ENCODE measurements at places on chromosomes 1 and 21. TPM values are rescaled to one million over a fixed set of nuclear protein-coding genes. Genes with fewer than 3 reads are reported as not detected.

DNA sequence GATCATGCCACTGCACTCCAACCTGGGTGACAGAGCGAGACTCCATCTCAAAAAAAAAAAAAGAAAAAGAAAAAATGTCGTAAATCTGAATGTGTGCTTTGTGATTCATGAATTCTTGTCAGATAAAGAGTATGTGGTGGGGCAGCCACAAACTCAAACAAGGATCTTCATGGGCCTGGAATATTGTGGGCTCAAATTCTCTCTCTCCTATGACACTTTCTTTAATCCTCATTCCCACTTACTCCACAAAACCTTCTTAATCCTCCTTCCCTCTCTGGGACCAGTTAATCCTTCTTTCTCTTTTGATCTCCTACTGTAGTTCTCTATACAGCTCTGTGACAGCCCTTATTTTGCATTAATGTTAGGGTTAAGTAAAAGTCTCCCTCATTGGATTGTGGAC is 112.3 kb downstream of the AK5 start:
- DNase-seq = no peak

GRCh38 chr1:10674700-10675609 is 121.5 kb downstream of the CASZ1 start:
- no peak for DNase-seq

DNA sequence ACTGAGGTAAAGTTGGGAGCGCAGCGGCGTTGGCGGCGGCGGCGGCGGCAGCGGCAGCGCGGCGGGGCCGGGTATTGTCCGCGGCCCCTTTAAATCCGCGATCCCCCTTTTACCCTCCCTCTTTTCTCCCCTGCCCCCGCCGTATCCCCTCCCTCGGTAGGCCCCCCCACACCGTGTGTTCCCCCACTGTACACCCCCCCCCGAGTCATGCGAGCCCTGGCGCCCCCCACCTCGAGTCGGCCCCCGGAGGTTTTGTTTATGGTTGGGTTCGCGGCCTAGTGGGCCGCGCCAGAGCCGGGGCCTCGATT is 169 bp downstream of the UBAP2L start:
- DNase-seq = no peak

Gene PTGER3
- total RNA-seq = 48.3 TPM

GRCh38 chr1:13700521-13701270 is 708 bp downstream of the PRDM2 start:
- DNase-seq = no peak

DNA sequence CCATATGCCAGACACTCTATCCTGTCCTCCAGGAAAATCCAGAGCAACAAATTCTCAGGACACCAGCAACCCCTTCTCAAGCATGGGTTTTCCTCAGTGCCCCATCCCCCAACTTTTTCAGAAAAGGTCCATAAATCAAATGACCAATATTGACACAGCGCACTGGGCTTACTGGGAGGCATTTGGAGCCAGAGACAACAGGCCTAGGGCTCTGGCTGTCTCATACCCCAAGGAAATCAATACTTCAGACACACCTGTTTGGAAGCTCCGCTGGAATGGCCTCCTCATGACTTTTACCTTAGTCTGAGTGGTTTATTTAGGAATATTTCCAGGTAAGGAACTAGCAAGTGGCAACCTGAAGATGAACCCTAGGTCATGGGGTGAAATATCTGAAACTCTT is 66.9 kb upstream of the TNR start:
- no peak for DNase-seq

Gene DLGAP3
- not detected for total RNA-seq

Gene NEK2
- total RNA-seq = 3.6 TPM

- DNase-seq = no peak
Observed at GRCh38 chr1:46210561-46210960, 7.4 kb downstream of the LURAP1 start.

- DNase-seq = no peak
Observed at GRCh38 chr1:40980453-40981121, 1.1 kb downstream of the CTPS1 start.

DNA sequence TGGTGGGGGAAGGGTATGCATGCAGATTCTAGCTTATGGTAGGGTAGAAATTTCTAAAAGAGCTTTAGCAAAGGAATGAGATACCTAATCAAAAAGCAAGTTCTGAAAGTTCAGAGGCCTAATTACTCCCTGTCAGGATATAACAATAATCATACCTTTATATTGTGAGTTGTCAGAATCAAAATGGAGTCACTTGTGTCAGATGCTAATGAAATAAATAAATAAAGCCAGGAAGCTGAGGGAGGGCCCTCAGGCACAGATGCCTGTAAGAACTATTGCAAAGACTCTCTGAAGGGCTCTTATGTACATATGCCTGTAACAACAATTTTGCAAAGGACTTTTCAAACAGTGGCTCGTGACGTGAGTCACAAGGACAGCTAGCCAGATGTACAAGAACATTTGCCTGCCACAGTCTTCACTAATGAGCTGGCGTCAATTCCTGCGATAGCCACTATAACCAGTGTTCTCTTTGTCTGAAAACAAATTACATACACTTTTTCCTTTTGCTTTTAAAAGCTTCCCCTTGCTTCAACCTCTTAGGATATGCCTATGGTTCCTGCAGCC is 27.4 kb upstream of the DNASE2B start:
- no peak for DNase-seq

Gene ANXA9
- total RNA-seq = 67.5 TPM

Data from suprapubic skin (tissue), 4 donors.